ENCODE measurements at places on chromosomes 11 and 22. TPM values are rescaled to one million over a fixed set of nuclear protein-coding genes. Genes with fewer than 3 reads are reported as not detected.
A peak's percentile ranks its signal among the peaks of the same experiment; 100 is the strongest.

Gene POTEH
- total RNA-seq: not detected

Gene ABCC8
- total RNA-seq: not detected

Gene SSTR3
- total RNA-seq: not detected

Gene APIP
- 34.2 TPM for total RNA-seq

- DNase-seq: peak; percentile 37
These were observed 31.2 kb upstream of the TRIM29 start for GRCh38 chr11:120168960-120169681.

- DNase-seq: no peak
These were observed 104.3 kb downstream of the KCNQ1 start for GRCh38 chr11:2549080-2549479.

DNA sequence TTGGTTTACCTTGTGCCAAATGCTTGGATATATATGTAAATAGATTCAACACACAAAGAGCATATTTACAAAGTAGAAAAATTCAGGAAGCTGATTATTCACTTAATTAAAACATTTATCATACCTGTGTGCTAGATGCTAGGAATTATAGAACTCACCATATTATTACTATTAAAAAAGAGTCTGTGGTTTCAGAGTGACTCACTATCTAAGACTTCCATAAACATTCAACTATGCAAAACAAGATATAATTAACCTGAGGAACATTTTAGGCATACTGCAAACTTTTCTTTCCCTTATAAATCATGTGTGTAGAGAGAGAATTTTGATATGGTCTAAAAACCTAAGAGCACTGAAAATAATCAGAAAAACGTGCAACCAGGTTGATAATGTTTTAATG, 27.3 kb downstream of the CTSC start:
- no peak for DNase-seq

DNA sequence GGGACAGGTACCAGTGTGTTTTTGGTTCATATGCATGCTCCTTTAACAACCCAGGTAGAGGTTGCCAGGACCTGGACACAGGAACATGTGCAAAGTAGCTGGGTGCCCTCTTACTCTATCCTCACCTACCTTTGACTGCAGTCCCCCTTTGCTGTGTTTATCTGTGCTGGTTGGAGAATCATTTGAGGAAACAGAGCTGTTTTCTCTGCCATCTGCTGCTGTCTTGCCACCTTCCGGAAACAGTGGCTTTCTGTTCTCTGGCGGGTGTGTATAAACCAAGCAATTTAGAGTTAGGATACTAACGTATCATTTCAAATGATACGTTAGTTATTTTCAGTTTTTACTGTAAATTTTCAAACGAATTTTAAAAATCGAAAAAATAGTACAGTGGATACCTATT, 171.9 kb upstream of the TTC12 start:
- no peak for DNase-seq

DNA sequence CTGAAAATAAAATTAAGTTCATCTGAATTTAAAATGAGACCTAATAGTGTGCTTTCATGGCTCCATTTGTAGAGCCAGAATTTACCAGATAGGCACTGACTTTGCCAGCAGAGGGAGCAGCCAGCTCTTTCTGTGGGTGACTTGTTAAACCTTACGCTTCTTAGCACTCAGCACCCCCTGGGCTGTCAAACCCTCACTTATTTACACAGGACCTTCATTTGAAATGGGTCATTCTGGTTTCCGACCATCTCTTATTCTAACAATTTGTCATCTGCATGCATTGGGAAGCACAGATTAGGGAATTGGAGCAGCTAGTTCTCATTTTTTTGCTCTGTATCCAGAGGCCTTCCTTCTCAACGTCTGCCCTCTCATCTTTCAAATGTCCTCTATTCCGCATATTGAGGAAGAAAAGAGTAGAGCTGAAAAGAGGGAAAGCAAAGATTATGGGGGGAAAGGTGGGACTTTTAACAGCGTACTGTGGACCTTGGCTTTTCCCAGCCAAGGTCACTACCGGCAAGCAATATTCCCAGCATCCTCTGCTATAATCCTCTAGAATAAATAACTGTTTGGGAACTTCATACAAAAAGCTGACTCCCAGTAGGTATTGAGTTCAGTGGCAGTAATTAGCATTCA, 3.1 kb downstream of the ASRGL1 start:
- peak; percentile 31 for DNase-seq

- DNase-seq: no peak
These were observed 203.6 kb upstream of the SESN3 start for GRCh38 chr11:95434489-95435057.

DNA sequence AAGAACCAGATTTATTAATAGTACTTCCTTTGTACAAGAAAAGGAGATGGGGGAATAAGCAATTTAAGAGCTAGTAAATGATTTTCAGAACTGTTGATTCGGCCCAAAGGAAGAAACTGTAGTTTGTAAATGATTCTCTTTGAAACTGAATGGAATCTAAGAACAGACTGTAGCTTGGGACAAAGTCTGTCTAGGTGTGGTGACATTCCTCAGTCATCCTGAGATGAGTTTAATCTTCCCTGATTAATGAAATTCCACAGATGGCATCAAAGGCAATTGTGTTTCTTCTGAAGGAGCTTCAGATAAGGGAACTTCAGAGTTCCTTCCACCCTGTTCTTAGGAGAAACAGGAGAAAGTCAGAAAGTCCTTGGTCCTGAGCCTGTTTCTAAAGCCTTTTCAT, 2095.9 kb downstream of the LRRC4C start:
- DNase-seq: no peak

GRCh38 chr11:114319716-114320328, 23.6 kb downstream of the NNMT start:
- no peak for DNase-seq

GRCh38 chr11:119875841-119876600, 147.0 kb upstream of the NECTIN1 start:
- DNase-seq: no peak

DNA sequence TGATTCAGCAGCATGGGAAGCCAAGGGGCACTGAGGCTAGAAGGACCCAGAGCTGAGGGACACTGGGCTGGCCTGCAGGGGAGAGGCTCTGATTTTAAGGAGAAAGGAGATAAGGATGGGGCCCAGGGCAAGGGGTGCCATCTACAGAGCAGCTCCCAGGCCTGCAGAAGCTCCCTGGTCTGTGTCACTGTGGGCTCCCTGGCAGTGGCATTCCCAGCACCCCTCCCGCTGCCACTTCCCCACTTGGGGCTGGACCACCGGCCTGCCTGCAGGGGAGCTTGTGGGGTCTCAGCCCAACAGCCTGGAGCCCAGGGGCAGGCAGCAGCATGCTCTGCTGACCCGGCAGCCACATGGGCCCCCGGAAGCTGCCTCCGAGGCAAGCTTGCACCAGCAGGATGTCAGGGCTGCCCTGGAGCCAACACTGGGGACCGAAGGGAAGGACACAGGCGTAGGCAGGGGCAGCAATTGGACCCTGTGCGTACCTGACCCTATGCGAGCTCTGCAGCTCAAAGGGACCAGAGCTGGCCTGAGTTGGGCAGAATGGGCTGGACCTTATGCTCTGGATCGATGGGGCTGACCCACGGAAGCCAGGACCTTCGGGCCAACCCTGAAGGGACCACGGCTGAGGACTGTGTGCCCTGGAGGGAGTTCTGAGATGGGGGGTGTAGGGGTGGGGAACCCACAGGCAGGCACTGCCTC, 35.4 kb upstream of the WNT7B start:
- DNase-seq: no peak

GRCh38 chr22:40190501-40190900, 12.8 kb downstream of the TNRC6B start:
- peak; percentile 49 for DNase-seq

DNA sequence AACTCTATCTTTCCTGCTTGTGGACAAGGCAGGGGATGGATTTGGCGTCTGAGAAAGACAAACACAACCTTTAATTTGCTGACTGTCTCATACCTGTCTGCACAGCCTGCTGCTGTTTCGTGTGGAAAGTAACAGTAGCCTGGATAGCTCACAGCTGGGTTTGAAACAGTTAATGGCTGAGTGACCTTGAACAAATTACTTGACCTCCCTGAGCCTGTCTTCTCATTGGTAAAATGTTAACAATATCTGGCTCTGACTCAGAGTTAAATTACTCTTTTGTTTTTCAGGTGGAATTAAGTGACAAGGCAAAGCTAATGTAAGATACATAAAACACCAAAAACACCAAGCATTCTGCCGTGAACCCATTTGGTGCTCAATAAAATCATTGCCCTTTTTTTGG, 41.1 kb upstream of the ADA2 start:
- no peak for DNase-seq

DNA sequence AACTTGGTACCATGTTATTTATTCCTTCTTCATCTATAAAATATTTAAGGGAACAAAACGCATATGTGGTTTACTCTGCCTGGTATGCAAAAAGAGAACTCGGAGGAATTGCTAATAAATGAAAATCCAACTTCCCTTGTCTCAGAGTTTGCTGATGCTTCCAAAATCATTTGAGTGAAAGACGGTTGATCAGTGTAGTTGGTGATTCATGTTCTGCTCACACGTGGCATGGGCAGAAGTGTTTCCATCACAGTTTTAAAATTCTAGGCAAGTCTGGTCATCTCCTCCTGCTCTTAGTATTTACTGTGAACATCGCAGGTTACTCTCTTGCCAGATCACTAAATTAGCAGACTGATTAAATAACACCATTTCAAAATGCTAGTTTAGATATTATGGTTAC, 11.9 kb upstream of the PARVB start:
- no peak for DNase-seq

GRCh38 chr22:47847131-47847890, 1084.9 kb downstream of the TBC1D22A start:
- DNase-seq: no peak

DNA sequence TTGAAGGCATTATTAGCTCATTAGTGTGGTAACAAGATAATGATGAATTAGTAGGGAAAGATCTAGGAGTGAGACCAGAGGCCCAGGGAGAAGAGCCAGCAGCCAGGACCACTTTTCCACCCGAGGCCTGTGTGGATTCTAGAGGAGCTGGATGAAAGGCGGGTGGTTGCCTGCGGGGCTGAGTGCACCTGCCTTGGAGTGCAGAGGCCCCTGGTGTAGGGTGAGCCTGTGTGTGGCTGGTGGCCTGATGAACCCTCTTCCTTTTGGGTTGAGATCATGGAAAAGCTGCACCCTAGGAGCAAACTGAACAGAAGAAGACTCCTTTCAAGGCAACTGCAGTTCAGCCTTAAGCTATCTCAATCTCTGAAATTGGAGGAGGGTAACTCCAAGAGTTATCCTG, 5.9 kb upstream of the TP53AIP1 start:
- DNase-seq: peak; percentile 21

GRCh38 chr22:19115628-19116027, 6.6 kb downstream of the DGCR2 start:
- peak; percentile 36 for DNase-seq
